ENCODE measurements at places on chromosomes 1 and 21. TPM values are rescaled to one million over a fixed set of nuclear protein-coding genes. Genes with fewer than 3 reads are reported as not detected.

Gene SPATA46
- total RNA-seq, result not detected

Gene GJB3
- total RNA-seq, result 29.7 TPM

Gene POTED
- not detected for total RNA-seq

Gene FAM151A
- total RNA-seq, result not detected
